Tongue (tissue), 3 donors: ENCODE measurements at places on chromosomes 1 and 21. TPM values are rescaled to one million over a fixed set of nuclear protein-coding genes. Genes with fewer than 3 reads are reported as not detected.

Gene PGLYRP4
- 0.31 TPM for total RNA-seq

Gene CA6
- 1.0 TPM for total RNA-seq

Gene CCSAP
- 11.0 TPM for total RNA-seq

Gene SPATA21
- not detected for total RNA-seq

Gene PAQR6
- 1.0 TPM for total RNA-seq

Gene F3
- total RNA-seq = 15.3 TPM

Gene XCL1
- total RNA-seq = not detected

Gene HRNR
- not detected for total RNA-seq
